SK-N-SH (cell line): ENCODE measurements at places on chromosomes 13 and 19. TPM values are rescaled to one million over a fixed set of nuclear protein-coding genes. Genes with fewer than 3 reads are reported as not detected.

The COX6B2 gene
- polyA plus RNA-seq, result 0.58 and 0.74 TPM in 2 replicates

The NLRP9 gene
- polyA plus RNA-seq, result not detected in 2 replicates

The ZNF790 gene
- 2.2 and 3.1 TPM in 2 replicates for polyA plus RNA-seq

The CASP14 gene
- not detected in 2 replicates for polyA plus RNA-seq

The CD33 gene
- 0.36 and 0.67 TPM in 2 replicates for polyA plus RNA-seq

The WDR88 gene
- 0.03 TPM in 1 of 2 replicates, not detected in the other for polyA plus RNA-seq

GRCh38 chr13:52780611-52781010 is 41.0 kb upstream of the CNMD start:
- no peak overlapping the region for H3K27ac ChIP-seq
- no peaks in the 10 kb centered on the region for H3K4me1 ChIP-seq
- no peak for DNase-seq

DNA sequence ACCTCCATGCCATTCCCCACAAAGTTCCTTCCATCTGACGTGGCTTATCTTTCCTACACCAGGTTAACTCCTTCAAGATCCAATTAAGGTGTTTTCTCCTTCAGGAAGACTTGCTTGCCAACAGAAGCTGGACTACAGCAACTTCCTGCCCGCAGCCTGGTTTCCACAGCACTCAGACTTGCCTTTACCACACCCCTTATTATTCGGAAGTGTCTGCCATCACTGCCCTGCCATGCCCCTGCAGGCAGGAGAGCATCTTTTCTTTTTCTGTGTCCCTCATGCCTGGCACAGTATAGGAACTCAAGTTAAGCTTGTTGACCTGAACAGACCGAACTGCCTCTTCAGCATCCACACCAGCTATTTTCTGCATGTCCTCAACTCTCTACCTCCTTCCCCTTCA is 168.0 kb downstream of the FOXO1 start:
- peaks cover 4% of the 10 kb centered on the region; the same call in 1 of the 2 replicates for H3K4me1 ChIP-seq
- DNase-seq, result no peak
- H3K27ac ChIP-seq, result no peak overlapping the region
- H3K4me3 ChIP-seq, result no peak overlapping the region

DNA sequence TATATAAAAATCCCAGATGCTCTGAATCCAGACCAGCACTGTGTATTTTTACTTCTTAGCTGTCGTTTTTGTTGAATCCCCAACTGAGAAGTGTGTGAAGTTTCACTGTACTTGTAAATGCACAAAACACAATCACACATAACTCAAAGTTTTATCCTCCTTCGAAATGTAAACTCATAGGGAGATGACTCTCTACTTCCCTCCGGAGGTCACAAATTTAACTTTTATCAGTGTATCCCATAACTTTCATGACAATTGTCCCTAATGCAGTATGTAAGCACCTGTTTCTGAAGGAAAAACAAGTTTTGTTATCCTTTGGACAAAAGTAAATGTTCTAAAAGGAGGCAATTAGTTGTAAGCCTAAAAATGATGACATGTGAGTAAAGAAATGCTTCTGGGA is 665.0 kb upstream of the SLITRK6 start:
- no peaks in the 10 kb centered on the region for H3K4me1 ChIP-seq
- DNase-seq, result peak; percentile 1
- no peak overlapping the region for H3K27ac ChIP-seq
- H3K4me3 ChIP-seq, result no peak overlapping the region

GRCh38 chr19:8589177-8589714 is 12.0 kb upstream of the MYO1F start:
- no peak for DNase-seq
- H3K4me3 ChIP-seq, result no peak overlapping the region
- H3K4me1 ChIP-seq, result peaks cover 9% of the 10 kb centered on the region; the same call in 1 of the 2 replicates
- no peak overlapping the region for H3K27ac ChIP-seq

- no peaks in the 10 kb centered on the region for H3K36me3 ChIP-seq
- no peak overlapping the region for H3K4me3 ChIP-seq
- no peak overlapping the region for H3K27ac ChIP-seq
- no peaks in the 10 kb centered on the region for H3K4me1 ChIP-seq
Measured at GRCh38 chr19:33519416-33519815, 2.2 kb downstream of the PEPD start.

- H3K4me1 ChIP-seq, result no peaks in the 10 kb centered on the region
- H3K27me3 ChIP-seq, result peaks cover 3% of the 10 kb centered on the region; the same call in 1 of the 2 replicates
- no peak overlapping the region for H3K4me3 ChIP-seq
- H3K36me3 ChIP-seq, result no peaks in the 10 kb centered on the region
- H3K27ac ChIP-seq, result no peak overlapping the region
Measured at GRCh38 chr13:50236898-50237318, 221.7 kb downstream of the KCNRG start.

DNA sequence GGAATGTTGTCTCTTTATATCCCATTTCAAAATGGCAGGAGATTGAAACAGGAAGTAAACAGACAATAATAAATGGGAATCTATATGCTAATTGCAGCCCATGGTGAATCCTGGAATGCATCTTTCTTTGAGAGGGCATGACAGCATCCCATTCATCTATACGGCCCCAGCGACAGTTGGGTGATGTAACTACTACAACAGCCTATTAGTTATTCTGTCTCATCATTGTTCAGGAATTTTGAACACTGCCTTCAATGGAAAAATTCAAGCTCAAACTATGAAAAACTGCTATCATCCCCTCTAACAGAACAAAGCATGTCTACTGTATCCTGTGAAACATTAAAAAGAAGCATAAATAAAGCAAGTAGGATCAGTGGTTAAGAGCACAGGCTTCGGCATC is 262.1 kb downstream of the DCT start:
- H3K27ac ChIP-seq, result no peak overlapping the region
- H3K4me1 ChIP-seq, result peaks cover 2% of the 10 kb centered on the region
- H3K27me3 ChIP-seq, result no peaks in the 10 kb centered on the region
- no peak for DNase-seq

DNA sequence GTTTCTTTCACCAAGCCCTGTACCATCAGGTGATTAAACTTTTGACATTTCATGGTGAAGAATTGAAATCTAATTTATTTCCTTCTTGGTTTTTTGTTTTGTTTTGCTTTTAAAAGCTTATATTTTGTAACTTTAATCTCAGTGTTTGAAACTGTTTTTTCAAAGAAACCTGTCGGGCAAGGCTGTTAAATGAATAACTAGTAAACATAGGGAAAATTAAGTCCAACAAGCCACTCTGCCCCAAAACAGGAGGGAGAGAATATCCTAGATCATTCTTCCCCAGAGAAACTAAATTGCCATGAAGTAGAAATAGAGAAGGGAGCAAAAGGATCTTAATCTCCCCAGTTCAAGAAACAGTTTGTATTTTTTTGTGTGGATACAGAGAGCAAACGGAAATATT is 98.2 kb downstream of the FREM2 start:
- no peaks in the 10 kb centered on the region for H3K36me3 ChIP-seq
- no peak overlapping the region for H3K4me3 ChIP-seq
- H3K27me3 ChIP-seq, result no peaks in the 10 kb centered on the region
- H3K27ac ChIP-seq, result no peak overlapping the region
- DNase-seq, result no peak

GRCh38 chr19:41265395-41266153 is 1.4 kb downstream of the HNRNPUL1 start:
- H3K27ac ChIP-seq, result peak overlapping the region; percentile 93
- H3K36me3 ChIP-seq, result peaks cover 27% of the 10 kb centered on the region
- peak overlapping the region; percentile 83 for H3K4me3 ChIP-seq
- no peaks in the 10 kb centered on the region for H3K27me3 ChIP-seq

DNA sequence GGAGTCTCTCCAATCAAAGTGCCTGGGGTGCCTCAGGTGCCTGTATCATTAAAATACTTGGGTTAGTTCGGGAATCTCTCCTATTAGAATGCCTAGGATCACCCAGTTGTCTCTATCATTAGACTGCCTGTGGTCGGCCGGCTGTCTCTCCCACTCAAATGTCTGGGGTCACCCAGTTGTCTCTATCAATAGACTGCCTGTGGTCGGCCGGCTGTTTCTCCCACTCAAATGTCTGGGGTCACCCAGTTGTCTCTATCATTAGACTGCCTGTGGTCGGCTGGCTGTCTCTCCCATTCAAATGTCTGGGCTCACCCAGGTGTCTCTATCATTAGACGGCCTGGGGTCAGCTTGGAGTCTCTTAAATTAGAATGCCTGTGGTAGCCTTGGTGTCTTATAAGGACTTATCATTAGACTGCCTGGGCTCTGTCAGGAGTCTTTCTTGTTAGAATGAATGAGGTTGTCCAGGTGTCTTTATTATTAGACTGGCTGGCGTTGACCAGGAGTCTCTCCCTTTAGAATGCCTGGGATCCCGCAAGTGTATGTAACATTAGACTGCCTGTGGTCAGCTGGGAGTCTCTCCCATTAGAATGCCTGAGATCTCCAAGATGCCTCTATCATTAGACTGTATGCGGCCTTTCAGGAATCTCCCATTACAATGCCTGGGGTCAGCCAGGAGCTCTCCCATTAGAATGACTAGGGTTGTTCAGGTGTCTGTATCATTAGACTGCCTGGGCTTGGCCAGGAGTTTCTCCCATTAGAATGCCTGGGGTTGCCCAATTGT is 1555.5 kb downstream of the UQCRFS1 start:
- no peak for DNase-seq
- no peak overlapping the region for H3K27ac ChIP-seq
- no peak overlapping the region for H3K4me3 ChIP-seq
- no peaks in the 10 kb centered on the region for H3K4me1 ChIP-seq
- H3K36me3 ChIP-seq, result no peaks in the 10 kb centered on the region

DNA sequence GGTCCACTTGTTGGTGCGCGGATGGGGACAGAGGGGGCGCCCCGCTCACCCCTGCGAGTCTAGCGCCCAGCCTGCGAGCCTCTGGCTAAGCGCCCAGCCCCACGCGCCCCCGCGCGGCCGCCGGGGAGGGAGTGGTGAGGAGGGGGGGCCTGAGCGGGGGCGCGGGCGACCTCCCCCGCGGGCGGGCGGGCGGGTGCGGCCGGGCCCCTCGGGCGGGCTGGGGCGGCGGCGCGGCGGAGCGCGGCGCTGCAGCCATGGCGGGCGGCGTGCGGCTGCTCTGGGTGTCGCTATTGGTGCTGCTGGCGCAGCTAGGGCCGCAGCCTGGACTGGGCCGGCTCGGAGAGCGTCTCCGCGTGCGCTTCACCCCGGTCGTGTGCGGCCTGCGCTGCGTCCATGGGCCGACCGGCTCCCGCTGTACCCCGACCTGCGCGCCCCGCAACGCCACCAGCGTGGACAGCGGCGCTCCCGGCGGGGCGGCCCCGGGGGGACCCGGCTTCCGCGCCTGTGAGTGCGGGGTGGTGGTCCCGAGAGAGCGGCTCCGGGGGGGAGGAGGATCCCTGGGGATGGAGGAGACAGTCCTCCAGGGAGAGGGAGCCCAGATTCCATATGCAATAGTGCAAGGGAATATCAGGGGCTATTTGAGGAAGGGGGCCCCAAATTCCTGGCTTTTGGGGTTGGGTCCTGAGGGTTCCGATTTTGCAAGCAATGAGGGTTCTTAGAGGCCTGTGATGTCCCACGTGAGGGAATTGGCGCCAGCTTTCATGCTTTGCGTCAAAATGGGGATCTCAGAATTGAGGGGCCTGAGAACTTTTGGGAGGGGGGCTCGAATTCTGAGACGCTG is at the start of gene LTBP4:
TSS of gene LTBP4 (plus strand) at position 236 of the 841 bp plus-strand sequence. CDS start at position 255, 19 bp downstream.
- no peaks in the 10 kb centered on the region for H3K36me3 ChIP-seq
- H3K27ac ChIP-seq, result no peak within 1 kb of the TSS
- H3K4me3 ChIP-seq, result peak within 1 kb of the TSS; percentile 46
- H3K4me1 ChIP-seq, result peaks cover 49% of the 10 kb centered on the region; the same call in 1 of the 2 replicates
- peak; percentile 74 for DNase-seq
- no peaks in the 10 kb centered on the region for H3K27me3 ChIP-seq

GRCh38 chr19:18020212-18021085 is 12.5 kb downstream of the ARRDC2 start:
- no peaks in the 10 kb centered on the region for H3K27me3 ChIP-seq
- no peaks in the 10 kb centered on the region for H3K36me3 ChIP-seq
- no peak overlapping the region for H3K27ac ChIP-seq
- H3K4me1 ChIP-seq, result peaks cover 16% of the 10 kb centered on the region

GRCh38 chr19:45781214-45782161 is 802 bp downstream of the DMPK start:
- peaks cover 30% of the 10 kb centered on the region; the same call in 1 of the 2 replicates for H3K4me1 ChIP-seq
- H3K27ac ChIP-seq, result peak overlapping the region; percentile 86
- H3K4me3 ChIP-seq, result peak overlapping the region; percentile 47

GRCh38 chr13:48500652-48501197 is 32.2 kb downstream of the RCBTB2 start:
- H3K4me3 ChIP-seq, result no peak overlapping the region
- no peaks in the 10 kb centered on the region for H3K36me3 ChIP-seq
- H3K27me3 ChIP-seq, result no peaks in the 10 kb centered on the region
- DNase-seq, result no peak
